ENCODE measurements at places on chromosomes 2 and 18. TPM values are rescaled to one million over a fixed set of nuclear protein-coding genes. Genes with fewer than 3 reads are reported as not detected.

Gene HSPE1
- 466 TPM for total RNA-seq

Gene AFF3
- total RNA-seq = 5.7 TPM

Gene KYNU
- 11.7 TPM for total RNA-seq

Gene EMILIN1
- total RNA-seq = 6.0 TPM

Gene RTKN
- total RNA-seq = 5.4 TPM
